Dermis blood vessel endothelial cell (primary cell): ENCODE measurements at places on chromosomes 5 and 9. TPM values are rescaled to one million over a fixed set of nuclear protein-coding genes. Genes with fewer than 3 reads are reported as not detected.

The F2RL2 gene
- total RNA-seq = under 0.01 and 0.14 TPM in 2 replicates

The LCN1 gene
- not detected in 2 replicates for total RNA-seq

The DRD1 gene
- total RNA-seq = not detected in 2 replicates

The RGS14 gene
- 4.4 and 9.9 TPM in 2 replicates for total RNA-seq

The ADGRV1 gene
- total RNA-seq = under 0.01 and 0.14 TPM in 2 replicates

The ZBED3 gene
- total RNA-seq = 3.6 and 6.1 TPM in 2 replicates
